Left forelimb (tissue), 1 donor: ENCODE measurements at places on chromosomes 1 and 21.

DNA sequence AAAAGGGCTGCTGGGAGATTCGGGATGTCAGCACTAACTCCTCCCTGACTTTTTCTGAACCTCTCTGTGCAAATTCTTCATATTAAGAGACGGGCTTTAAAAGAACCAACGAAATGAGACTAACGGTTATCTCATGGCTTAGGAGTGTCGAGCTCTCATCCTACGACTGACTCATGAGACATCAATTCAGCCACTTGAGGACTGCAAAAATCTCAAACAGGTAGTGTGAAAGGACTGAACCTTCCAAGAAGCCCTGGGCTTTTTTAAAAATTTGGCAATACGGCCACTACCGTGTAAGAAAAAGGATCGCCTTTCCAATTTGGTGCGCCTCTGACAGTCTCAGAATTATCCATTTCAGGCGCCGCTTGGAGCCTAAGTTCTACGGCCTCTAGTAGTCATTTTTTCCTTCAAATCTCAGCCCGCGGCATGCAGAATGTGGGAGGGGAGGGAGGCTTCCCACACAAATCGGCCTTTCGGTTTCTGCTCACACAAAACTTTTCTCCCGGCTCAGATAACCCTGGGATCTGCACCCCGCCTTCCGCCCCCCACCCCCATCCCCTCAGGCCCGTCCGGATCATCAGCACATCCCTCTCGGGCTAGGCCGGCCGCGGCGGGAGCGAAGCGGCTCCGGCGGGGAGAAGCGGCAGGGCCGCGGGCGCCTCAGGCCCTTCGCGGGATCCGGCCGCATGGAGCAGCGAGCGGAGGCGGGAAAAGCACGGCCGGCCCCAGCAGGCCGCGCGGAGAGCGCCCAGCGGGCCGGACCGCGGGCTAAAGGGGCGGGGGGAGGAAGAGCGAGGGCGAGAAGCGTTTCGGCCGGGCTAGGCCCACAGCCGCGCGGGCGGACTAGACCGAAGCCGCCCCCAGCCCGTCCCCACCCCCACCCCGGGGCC, 618 bp downstream of the HNRNPR start:
- no peak for DNase-seq

DNA sequence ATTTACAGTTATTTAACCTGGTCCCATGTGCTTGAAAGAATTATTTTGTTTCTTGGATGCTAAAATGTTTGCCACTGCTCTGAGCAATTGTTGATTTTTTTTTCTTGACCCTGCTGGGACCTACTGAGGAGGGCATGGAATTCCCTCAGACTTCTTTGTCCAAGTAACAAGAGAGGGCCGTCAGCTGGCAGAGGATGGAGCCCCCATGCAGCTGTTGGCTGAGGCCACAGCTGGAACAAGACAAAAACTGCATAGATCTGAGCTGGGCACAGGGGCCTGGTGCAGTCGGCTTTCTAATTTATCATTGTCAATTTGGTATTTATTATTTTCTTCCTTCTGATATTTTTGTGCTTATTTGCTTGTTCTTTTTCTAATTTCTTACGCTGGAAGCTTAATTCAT, 39.6 kb upstream of the ABCG1 start:
- no peak for DNase-seq

DNA sequence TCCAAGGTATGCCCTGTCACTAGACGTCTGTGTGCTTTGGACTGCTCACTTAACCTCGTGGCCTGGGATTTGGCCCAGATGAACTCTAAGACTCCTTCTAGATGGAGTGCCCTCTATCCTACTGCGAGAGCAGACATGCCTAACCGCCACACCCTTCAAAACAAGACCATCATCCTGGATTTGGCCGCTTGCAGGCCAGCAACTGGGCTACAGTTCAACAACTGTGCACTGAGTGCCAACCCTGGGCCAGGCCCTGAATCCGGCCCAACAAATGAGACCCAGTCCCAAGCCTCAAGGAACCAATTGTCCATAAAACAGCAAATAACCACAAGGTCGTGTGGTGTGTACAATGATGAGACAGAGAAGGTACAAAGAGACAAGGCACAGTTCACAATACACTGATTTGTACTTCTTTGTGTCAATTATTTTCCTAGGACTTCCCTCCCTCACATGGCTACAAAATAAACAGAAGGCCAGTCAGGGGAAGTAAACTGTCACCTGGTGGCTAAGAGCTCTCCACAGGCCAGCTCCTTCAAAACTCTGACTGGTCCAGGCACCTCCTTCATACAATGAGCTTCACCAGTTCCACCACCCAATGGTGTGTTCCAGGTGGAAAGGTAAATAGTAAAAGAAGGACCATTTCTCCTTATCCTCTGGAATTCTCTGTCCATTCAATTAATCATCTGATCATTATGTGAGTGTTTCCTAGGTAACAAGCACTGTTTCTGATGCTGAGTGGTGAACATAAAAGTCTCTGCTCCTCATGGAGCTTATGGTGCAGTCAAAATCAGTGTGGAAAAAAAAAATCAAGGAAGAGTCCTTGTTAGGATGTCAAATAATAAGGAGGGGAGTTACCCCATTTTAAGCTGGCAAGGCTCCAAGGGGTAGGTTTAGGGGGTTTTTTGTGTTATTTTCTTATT, 60.4 kb downstream of the CAPZB start:
- DNase-seq, result no peak

DNA sequence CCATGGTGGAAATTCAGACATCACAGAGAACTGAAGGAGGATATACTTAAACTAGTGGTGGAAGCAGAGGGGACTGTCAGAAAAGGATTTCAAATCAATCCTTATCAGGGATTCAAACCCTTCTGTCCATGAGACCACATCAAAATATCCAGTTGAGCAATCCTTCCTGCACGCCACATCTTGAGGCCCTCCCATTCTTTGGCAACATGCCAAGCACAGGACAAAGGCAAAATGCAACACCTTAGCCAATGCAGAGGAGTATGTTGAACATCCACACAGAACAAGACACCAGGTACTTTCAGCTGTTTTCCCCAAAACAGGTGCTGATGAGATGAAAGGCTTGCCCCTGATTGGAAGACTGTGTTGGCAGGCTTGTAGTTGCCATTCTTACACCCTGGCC, 81.8 kb upstream of the PLXNA2 start:
- DNase-seq, result no peak

- no peak for DNase-seq
These were observed 59.5 kb downstream of the OPTC start for GRCh38 chr1:203553496-203553895.

- no peak for DNase-seq
These were observed 13.8 kb downstream of the RXRG start for GRCh38 chr1:165431079-165431478.

GRCh38 chr1:36606641-36607262, 124.0 kb upstream of the CSF3R start:
- DNase-seq, result no peak

DNA sequence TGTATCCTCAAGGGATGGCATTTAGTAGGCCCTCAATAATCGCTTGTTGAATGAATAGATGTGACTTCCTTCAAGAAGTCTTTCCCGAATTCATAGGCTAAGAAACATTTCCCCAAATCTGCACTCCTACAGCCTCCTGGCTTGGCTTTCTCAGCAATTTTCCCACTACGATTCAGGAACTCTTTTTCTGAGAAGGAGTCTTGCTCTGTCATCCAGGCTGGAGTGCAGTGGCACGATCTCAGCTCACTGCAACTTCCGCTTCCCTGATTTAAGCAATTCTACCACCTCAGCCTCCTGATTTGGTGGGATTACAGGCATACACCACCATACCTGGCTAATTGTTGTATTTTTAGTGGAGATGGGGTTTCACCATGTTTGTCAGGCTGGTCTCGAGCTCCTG, 37.9 kb upstream of the IFFO2 start:
- DNase-seq, result no peak

- no peak for DNase-seq
These were observed 145.6 kb upstream of the NFIA start for GRCh38 chr1:60936591-60937342.

DNA sequence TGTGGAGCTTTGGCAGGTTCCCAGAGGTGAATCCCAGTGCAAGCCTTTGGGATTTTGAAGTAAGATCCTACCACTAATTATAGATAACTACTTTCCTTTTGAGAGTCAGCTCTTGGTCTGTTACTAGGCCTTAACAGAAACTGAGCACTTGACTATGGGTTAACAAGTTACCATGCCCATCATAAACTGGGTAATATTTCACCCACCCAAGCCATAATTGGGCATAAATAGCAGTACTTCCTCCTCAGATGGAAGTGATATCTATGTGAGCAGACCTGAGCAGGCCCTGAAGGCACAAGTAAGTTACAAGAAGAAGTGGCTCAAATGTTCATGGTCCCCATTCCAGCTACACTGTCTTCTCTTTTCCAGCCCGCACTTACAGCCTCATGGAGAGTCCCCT, 475.9 kb downstream of the LRRIQ3 start:
- no peak for DNase-seq

GRCh38 chr1:243316366-243316989, 60.6 kb downstream of the SDCCAG8 start:
- DNase-seq, result no peak

- DNase-seq, result no peak
These were observed 6.9 kb downstream of the DNAJC6 start for GRCh38 chr1:65316233-65316632.

GRCh38 chr1:94883691-94884090, 43.2 kb downstream of the CNN3 start:
- DNase-seq, result no peak

DNA sequence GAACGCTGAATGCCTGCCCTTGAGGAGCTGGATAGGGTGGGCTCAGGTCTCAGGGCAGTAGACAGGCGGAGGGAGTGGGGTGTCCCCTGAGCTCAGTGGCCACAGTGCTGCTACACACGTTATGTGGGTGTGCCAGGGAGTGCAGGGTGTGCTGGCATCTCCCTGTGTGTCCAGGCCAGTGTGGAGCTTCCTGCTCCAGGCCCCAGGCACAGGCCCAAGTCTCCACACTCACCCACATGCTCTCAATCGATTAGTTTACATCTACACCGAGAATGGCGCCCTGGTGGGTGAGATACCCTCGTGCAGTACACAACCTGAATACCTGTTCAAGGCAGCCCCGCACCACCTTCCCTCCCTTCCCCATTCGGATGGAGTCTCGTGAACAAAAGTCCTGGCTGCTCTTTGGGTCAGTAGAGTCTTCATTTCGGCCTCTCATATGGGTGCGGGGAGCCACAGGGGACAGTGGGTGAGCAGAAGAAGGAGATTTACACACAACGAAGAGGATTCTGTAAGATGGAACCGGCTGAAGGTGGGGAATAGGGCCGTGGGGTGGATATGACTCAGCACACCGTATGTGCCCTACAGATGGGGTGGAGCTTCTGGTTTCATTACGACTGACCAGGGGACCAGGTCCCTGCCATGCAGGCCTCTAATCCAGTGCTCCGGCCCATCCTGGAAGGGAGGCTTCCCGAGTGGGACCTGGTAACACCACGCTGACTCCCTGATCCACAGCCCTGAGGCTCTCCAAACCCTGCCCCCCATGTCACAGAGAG, 93.3 kb downstream of the SPSB1 start:
- DNase-seq, result no peak

DNA sequence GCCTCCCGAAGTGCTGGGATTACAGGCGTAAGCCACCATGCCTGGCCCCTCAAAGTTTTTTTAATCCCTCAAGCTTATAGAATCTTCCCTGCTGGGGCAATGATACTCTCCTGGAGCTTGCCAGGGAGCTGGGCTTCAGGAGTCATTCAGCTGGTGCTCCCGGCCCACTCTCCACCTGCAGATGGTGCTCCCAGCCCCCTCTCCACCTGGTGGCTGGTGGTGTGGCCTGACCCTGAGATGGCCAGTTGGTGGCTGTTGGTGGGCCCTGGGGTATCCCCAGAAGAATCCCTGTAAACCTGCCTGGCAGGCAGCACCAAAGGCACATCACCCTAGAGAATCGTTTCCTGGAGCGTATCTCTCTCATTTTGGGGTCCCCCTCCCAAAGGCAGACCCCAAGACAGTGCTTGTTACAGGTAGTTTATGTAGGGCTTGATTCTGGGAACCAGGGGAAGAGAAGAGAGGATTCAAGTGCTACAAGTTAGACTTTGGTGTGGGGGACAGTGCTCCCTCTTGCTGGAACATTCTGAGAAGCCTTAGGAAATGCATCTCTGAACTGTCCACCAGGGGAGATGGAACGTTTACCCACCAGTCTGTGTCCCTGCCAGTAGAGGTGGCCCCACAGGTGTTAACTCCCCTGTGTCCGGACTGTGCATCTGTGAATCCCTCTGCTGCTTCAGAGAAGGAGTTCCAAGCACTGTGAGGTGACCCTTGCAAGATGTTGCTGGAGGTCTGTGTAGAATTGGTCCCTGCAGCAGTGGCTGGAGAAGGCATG, 29.1 kb upstream of the ACTL8 start:
- no peak for DNase-seq

GRCh38 chr1:110533230-110533629, 14.3 kb upstream of the KCNA10 start:
- no peak for DNase-seq

DNA sequence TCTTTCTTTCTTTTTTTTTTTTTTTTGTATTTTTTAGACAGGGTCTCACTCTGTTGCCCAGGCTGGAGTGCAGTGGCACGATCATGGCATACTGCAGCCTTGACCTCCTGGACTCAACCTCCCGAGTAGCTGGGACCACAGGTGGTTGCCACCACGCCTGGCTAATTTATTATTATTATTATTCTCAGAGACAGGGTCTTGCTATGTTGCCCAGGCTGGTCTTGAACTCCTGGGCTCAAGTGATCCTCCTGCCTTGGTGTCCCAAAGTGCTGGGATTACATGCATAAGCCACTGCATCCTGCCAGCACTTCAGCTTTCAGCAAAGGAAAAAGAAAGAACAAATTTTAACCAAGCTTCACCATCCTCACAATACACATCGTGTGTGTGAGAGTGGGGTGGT, 97.9 kb upstream of the SERBP1 start:
- DNase-seq, result no peak
